ENCODE measurements at places on chromosomes 1 and 21.
A peak's percentile ranks its signal among the peaks of the same experiment; 100 is the strongest.

- peak; percentile 72 for DNase-seq
Measured at GRCh38 chr21:37564341-37564923, 197.9 kb downstream of the DYRK1A start.

DNA sequence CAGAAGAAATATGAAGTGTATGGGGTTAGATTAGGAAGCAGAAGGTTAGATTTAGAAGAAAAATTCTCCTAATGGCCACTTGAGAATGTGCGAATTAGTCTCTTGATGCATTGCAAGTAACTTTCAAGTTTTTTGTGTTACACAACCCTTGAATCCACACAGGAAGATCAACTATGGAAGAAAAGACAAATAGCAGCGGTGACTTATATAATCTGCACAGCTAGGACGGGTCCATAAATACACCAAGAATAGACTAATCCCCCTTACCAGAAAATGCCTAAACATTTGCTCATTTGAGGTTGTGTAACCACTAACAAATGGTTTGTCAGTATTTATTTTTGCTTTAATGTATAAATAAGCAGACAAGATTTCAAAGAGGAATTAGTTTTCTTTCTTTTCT lies 182.6 kb downstream of the TGFB2 start:
- DNase-seq, result no peak

GRCh38 chr1:22652881-22653316 lies at the start of gene C1QB:
Gene C1QB (plus strand): TSS chr1:22653236. CDS start chr1:22659463, 6,227 bp downstream.
- DNase-seq, result no peak

DNA sequence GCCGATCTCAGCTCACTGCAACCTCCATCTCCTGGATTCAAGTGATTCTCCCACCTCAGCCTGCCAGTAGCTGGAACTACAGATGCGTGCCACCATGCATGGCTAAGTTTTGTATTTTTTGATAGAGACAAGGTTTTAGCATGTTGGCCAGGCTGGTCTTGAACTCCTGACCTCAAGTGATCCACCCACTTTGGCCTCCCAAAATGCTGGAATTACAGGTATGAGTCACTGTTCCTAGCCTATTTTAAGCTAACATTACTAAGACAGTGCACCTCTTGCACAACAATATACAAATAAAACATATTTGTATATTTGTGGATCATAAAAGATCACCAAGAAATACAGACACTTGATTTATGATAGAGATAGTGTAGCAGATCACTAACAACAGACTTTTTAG lies 139.1 kb downstream of the DUSP10 start:
- DNase-seq, result no peak

DNA sequence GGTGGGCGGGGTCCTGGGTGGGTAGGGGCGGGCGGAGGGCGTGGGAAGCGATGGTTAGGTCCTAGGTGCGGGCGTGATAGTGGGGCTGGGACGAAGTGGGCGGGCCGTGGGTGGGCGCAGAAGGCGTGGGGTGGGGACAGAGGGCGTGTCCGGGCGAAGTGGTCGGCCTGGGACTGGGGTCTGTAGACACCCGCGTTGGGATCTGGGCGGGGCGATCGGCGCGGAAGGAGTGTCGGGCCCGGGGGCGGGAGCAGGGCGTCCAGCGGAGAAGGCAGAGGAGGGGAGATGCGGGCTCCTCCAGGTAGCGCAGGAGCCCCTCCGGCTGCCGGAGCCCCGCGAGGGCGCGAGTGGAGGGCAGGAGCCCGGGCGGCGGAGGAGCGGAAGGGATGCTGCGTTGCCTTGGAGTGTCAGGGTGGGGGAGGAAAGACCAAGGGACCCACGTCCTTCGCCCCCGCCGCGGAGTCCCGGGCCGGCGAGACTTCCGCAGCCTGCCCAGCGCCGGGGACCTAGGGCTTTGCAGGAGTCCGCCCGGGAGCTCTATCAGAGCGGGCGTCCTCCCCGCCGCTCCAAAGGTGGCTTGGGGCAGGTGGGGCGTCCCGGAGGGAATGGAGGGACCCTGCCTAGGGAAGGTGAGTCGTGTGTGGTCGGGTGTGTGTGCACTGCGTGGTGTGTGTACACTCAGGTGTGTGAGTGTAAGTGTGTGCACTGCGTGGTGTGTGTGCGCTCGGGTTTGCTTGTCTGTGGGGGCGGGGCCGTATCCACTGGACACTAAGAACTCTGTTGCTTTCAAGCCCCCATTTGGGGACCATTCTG lies 27.0 kb upstream of the PRSS38 start:
- no peak for DNase-seq

DNA sequence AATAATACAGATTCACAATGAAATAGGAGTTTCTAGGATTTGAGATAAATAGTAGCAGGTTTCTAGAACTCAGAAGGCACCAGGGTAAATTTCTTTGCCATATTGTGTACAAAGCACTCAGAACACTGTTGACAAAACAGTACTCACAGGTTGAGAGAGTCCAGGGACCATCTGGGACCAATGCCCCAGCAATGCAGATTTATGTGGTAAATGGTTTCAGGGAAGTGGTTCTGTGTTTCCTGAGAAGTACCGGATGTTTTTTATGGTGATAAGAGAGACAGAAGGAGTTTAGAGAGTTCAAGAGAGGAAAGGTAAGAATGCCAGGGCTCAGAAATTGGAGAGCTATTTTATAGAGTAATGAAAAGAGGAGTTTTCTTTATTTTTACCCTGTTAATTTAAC lies 29.6 kb upstream of the DIPK1A start:
- no peak for DNase-seq

- no peak for DNase-seq
Measured at GRCh38 chr1:93800856-93801255, 78.2 kb downstream of the DNTTIP2 start.

DNA sequence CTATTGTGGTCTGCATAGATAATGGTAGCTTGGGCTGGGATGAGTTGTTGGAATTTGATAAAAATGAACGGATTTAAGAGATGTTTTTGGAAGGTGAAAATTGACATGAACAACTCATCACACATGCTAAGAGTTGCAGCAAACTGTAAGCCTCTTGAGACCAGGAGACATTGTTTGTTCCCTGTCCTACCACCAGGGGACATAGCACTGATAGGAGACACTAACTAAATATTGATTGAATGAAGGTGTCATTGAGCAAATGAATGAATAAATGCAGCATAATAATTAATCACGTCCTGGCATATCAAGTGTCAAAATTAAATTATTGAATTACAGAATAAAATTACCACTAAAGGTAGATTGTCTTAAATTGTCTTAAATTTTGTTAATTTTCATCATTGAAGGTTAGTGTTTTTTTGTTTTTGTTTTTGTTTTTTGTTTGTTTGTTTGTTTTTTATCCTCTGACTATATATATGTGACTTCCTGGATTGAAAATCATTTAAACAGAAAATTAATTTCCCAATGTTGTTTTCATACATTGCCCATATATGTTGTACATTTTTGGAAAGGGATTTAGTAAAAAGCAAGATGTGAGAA lies 285.3 kb upstream of the C1orf105 start:
- DNase-seq, result no peak

GRCh38 chr1:65691152-65691900 lies 101.4 kb upstream of the PDE4B start:
- DNase-seq, result no peak

DNA sequence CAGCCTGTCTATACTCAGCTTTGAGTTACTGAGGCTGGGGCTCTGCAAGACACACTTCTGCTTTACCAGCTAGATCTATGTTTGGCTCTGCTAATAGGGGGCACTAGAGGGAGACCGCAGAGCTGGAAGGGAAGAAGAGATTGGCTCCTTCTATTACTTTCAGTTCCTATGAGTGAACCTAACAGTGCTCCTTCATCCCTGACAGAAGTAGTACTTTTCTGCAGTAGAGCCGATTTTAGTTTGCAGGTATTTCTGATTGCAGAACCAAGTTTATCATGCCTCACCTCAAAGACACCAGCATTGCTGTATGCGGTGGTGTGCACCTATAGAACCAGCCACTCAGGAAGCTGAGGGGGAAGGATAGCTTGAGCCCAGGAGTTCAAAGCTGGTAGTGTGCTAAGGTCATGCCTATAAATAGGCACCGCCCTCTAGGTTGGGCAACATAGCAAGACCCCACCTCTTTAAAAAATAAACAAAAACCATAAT lies 5.7 kb upstream of the ZDHHC18 start:
- DNase-seq, result no peak

GRCh38 chr1:169427081-169427641 lies at the start of gene CCDC181:
Gene CCDC181 (minus strand): TSS chr1:169427474. CDS start chr1:169424927, 2,547 bp downstream.
- peak; percentile 10 for DNase-seq

GRCh38 chr1:23838401-23838866 lies 13.2 kb upstream of the HMGCL start:
- peak; percentile 48 for DNase-seq

GRCh38 chr1:178172939-178173338 lies 79.0 kb downstream of the RASAL2 start:
- no peak for DNase-seq

DNA sequence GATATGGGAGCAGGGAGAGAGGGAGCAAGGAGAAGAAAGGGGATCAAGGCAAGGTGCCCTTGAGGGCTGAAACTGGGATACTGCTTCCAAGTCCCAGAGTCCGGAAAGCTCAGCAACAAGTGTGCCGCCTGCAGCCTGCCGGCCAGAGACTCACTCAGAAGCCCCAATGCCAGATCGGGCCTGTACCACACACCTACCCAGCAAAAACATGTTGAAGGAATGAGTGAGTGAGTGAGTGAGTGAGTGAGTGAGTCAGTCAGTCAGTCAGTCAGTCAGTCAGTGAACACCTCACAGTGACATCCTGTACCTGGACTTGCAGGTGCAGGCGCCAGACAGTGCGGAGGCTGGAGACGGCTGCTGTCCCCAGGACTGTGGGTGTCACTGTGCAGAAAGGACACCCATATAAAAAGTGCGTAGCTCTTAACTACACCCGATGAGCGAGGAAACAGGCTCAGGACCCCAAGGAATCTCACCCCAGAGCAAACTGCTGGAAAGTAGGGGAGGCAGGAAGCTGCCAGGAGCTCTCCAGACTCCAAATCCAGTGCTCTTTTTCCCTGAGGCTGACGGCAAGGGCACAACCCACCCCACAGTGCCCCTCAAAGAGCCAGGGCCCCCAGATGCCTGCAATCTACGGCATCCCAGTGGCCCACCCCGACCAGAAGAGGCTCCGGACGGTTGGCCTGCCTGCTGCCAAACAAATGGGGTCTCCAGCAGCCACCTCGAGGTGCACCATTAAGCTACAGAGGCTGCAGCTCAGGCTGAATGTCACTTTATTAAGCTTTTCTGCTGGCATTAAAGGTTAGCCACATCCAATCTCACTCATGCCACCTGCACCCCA lies 261.7 kb downstream of the NPHP4 start:
- no peak for DNase-seq

DNA sequence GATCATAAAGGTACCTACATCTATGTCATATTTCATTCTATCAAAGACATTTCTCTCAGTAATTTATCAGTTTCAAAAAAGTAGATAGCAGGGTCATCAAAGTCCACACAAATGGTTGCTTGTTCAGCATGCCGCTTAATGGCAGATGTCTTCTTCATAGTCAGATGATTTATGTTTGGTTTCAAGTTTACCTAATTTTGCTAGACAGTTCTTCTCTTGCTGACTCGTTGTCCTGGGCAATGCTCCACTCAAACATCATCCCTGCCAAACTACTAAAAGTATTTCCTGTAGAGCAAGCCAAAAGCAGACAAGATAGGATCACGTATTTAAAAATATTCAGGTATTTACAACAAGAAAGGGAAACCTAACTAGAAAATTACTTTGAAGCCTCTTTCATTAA lies 13.6 kb downstream of the NUP210L start:
- DNase-seq, result no peak

DNA sequence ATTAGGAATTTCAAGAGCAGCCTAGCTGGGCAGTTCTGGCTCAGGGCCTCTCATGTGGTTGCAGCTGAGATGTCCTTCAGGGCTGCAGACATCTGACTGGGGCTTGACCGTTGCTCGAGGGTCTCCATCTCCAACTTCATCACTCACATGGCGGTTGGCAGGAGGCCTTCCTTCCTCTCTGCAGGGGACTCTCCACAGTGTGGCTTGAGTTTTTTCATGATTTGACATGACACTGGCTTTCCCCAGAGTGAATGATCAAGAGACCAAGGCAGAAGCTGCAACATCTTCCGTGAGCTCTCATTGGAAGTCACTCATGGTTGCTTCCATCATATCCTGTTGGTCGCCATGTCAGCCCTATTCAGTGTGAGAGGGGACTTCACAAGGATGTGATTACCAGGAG lies 74.6 kb downstream of the RUNX3 start:
- DNase-seq, result no peak

DNA sequence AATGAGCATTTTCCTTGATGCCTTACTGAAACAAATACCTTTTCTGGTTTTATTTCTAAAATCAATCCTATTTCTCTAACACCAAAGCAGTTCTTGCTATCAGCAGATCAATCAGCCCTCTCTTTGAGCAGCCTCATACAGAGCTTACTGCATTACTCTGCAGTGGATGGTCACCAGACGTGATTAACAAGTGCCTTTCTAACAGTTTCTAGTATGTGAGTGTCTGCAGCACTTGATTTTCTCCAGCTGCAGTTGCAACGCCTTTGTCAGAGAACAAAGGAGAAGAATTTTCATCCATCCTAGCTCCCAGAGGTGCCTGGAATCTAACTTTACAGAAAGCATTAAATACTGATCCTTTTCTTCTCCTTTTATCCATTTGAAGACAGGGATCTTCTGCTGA lies 177.3 kb upstream of the SGIP1 start:
- DNase-seq, result no peak

GRCh38 chr1:203506858-203507626 lies 13.1 kb downstream of the OPTC start:
- DNase-seq, result no peak
